AG08396 (cell line): ENCODE measurements at places on chromosomes 6 and 20.

DNA sequence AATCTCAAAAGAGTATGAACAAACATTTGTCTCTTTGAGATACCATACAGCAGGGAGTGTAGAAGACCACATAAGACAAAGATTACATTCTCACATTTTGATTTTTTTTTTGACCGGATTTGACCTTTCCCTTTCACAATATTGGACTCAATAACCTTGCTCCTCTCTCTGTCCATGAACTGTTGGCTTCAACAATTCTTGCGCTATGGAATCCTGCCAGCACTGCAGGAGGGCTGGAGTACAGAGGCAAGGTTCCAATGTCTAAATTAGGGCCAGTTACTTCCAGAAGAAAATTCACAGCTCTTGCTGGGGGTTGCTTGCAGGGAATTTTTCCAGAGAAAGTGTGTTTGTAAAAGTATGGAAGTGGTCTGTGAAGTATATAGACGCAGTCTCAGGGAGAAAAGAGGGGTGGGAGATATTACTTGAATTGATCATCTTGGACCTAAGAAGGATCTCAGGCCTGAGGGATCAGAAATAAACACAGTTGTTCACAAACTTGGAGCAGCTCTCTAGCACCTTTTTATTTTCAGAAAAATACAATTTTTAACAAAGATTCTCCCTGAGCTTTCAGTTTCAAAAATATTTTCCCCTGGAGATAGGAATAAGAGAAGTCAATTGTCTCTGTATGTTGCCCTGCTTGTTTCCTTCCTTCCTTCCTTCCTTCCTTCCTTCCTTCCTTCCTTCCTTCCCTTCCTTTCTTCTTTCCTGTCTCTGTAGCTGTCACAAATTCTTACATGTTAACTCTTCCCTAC lies 765.9 kb downstream of the BCKDHB start:
- no peak for DNase-seq

DNA sequence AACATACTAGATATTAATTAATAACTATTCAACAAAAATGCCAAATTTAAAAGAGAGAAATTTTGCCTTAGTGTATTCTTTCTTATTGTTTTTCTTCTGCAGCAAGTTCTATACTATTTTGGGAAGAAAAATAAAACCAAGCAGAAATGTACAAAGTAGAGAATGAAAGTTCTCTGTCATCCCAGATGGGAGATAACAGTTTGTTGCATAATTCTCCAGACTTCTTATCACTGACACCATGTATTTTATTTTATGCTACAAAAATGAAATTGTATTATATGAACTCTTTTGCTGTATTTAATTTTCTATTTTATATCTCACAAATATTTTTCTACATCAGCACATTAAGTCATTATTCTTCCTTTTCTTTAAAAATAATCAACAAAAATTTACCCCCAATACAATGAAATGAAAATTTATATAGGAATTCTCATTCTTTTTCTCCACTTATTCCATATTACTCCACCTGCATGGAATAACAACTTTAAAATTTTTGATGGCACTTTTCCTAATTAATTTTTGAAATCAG lies 18.2 kb downstream of the TMEM244 start:
- no peak for DNase-seq

- no peak for DNase-seq
Observed at GRCh38 chr6:30931969-30932645, at the start of gene SFTA2. SFTA2 (minus strand) TSS chr6:30932170; CDS start chr6:30932096, 74 bp downstream.

DNA sequence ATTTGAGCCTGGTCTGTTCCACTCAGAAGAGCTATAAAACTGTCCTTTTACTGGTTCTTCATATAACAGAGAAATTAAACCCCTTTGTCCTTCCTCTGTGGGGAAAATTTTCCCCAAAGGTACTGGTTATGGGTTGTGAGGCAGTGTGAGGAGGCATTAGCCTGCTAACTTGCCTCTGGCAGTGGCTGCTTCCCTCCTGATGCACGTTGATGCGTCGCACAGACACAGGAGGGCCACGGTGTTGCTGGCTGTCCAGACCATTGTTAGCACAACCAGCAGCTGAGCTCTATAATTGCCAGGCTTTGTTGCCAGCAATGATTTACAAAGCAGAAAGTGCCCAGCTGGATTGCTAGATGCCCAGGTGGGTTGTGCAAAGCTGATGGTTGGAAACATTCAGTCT lies 10.1 kb downstream of the AAR2 start:
- no peak for DNase-seq

DNA sequence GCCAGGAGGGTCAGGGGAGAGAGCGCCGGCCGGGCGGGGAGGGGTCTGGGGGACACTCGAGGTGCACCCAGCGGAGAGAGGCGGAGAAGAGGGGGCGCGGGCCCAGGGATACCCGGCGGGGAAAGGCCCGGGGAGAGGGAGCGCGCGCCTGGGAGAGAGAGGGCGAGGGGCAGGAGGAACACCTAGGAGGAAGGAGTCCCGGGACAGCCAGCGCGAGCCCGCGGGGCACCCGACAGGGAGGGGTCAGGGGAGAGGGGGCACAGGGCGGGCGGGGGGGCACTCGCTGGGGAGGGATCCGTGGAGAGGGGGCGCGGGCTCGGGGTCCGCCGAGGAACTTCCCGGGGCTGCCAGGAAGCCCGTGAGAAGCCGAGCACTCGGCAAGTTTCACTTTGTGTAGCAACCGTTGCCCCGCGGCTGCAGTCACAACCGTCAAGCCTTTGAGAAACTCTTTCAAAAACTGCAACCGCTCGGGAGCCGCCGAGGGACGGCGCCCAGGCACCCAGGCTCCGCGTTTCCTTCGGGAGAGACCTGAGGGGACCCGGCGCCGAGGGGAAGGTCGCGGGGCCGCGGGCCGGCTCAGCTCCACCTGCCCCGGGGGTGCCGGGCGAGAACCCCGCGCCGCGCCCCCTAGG lies 471 bp downstream of the EZR start:
- peak; percentile 84 for DNase-seq

DNA sequence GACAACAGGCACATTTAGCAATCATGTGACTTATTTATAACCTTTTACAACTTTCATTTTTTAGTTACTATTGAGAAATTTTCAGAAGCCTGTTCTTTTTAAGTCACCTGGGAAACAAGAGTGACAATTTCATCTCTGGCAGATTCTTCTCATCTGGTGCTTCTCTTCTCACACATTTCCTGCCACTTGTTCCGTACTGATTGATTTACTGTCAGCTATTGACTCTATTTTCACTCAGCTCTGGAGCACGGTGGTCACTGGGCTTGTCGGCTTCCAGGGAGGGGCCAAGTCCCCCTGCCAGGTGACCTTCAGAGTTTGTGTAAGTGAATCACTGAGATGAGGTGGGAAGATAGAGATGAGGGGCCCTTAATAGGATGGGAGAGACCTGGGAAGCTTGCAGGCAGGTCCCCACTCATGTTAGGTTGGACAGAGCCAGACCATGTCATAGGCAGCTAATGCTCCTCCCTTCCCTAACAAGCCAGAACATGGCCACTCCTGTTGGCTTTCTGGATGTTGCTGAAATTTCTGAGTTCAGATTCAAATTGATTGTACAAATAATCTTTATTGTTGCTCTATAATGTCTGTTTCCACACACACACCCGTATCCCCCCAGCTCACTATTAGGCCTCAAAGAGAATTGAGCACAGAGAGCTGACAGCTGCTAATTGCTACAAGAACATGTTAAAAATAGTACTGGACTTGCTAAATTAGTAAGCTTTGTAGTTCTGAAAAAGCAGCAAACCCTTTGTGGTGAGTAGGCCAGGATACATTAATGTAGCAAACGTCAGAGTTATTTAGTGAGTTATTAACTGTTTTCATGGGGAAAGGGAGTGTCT lies 13.3 kb downstream of the DUSP22 start:
- no peak for DNase-seq
